Colonic mucosa (tissue), 4 donors: ENCODE measurements at places on chromosomes 4 and X. TPM values are rescaled to one million over a fixed set of nuclear protein-coding genes. Genes with fewer than 3 reads are reported as not detected.

DNA sequence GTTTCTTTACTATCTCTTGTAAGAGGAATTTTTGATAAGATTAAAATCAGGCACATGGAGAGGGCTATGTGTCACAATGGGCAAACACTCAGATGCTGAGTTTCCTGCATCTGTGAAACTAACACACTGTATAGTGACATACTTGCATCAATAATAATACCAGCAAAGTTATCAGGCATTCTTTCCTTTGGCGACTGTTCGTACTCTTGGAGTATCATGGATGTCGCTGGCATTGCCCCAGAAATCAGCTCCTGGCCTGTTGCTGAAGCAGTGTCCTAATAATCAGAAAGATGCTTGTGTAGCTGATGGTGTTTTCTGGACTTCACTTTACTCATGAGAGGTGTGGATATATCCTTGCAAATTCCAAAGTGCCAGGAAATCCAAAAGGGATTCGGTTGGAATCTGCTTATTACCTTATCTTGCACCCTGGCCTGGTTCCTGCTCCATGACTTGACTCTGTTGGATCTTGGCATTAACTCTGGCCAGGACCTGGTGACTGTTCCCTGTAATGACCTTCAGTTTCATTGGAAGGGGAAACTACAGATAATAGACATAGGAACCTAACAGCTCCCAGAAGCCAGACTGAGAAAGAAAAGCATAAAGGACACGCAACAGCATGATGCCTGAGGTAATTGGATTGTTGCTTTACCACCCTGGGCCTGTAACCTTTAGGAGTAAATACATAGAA is 762.5 kb upstream of the GRIA3 start:
- no peak for DNase-seq

- peak; percentile 25 for DNase-seq
These were observed at the start of gene LEF1 for GRCh38 chr4:108168671-108169523. Gene LEF1 (minus strand): TSS chr4:108168932. CDS start chr4:108167767, 1,165 bp downstream.

DNA sequence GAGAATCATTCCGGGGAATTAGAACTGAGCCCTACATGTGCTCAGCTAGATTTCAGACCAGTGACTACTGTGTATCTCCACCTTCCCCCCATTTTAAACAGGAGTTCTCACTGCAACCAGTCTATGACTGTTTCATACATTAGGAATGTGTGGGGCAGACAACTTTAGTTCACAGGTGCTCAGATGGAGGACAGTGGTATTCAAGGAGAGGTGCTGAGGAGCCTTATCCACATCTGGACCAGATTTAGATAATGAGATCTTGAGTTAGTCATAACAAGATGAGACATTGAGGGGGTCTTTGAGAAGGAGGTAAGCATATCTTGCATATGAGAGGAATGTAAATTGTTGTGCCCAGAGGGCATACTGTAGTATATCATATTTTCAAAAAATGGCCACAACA is 32.8 kb upstream of the RELL1 start:
- DNase-seq: no peak

GRCh38 chrX:106894392-106894909 is 8.7 kb downstream of the RIPPLY1 start:
- peak; percentile 57 for DNase-seq

The CXCL8 gene
- total RNA-seq: 0.89 TPM

The UGT2B10 gene
- total RNA-seq: 1.0 TPM

GRCh38 chrX:152632445-152633097 is 5.1 kb upstream of the GABRQ start:
- peak; percentile 58 for DNase-seq

- DNase-seq: no peak
These were observed 6.7 kb downstream of the APOO start for GRCh38 chrX:23901060-23901459.
